ENCODE measurements at places on chromosomes 12 and 14.

- DNase-seq: no peak
Measured at GRCh38 chr14:90460136-90460535, 63.3 kb downstream of the CALM1 start.

DNA sequence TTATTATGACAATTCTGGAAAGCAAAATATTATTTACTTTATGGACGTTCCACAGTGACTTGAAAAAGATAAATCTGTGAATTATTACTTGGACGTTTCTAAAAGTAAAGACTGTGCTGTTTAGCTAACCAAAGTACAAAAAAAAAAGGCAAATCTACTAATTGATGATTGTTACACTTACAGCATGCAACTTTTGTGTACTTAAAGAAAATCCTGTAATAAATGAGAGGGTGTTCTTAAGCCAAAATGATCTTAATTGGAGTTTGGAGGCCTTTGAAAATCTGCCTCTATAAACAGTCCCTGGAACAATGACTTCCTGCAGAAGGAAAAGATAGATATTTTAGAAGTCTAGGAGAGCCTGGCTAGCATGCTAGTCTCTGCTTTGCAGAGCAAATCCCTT lies 434.0 kb upstream of the SYT1 start:
- no peak for DNase-seq

GRCh38 chr14:80213602-80214001 lies 2.3 kb upstream of the DIO2 start:
- DNase-seq: no peak

DNA sequence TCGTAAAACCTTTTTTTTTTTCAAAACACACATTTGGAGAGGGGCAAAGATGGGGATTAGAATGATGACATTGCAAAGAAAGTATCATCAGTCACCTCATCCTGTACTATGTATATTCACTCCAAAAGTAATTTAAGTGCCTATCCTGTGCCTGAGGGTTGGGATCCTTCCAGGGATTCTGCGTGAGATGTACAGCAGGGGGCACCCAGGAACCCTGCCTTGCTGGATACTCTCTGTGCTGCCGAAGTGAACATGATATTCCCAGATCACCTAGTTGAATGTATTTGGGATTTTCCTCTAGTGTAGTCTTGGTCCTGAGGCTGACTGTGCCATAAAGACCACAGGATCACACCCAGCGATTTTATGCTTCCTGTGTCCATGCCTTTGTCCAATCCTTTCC lies 372.7 kb downstream of the IPO8 start:
- DNase-seq: no peak

- DNase-seq: no peak
Measured at GRCh38 chr14:36346052-36346451, 25.6 kb upstream of the MBIP start.

DNA sequence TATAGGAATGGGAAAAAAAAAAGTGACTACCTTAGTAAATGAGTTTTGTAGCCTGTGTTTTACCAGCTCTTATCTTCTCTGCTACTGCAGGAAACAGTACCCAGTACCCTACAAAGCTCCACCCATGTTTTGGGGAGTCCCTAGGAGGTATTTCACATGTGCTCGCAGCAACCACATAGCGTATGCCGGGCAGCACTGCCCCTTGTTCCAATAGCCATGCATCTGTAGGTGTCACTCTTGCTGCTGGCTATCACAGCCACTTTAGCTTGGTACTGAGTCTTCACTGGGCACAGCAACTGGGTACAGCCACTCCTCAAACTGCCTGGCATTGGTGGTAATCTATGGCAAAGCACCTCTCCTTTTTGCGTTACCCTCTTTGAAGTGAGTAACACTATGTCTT lies 2.0 kb upstream of the MDM1 start:
- DNase-seq: no peak

- no peak for DNase-seq
Measured at GRCh38 chr14:63986789-63987533, 134.2 kb downstream of the SYNE2 start.

GRCh38 chr14:54175298-54175942 lies 218.8 kb upstream of the BMP4 start:
- DNase-seq: peak; percentile 71

DNA sequence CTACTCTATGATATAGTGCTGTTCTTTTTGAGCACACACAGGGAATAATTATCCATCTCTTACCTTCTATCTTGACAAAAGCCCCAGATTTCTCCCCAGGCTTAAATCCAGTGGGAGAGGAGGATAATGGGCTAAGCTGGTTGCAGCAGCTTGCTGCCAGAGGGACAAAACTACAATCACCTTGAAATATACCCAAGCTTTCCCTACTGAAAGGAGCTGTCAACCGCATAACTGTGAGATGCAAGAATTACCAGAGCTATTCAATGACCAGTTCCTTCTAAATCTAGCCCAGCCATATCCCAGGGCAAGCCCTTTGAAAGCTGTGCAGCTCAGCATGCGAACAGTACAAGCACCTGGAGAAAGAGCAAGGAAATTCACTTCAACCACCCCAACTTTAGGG lies 943 bp upstream of the MGAT4C start:
- DNase-seq: no peak

DNA sequence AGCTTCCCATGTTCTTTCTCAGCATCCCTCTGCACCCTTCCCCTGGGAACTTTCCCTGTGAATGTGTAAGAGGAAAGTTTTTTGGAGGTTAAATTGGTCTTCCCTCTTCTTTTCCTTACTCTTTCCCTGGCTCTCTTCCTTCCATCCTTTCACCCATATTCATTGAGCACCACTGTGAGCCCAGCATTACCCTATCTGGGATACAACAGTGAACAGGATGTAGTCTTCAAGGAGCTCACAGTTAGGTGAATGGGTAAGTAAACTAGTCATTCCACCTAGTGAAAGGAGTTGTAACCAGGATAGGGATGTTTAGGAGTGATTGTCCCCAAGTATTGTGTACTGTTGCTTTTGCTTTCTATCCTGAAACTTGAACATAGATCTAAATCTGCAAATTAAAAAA lies 123.8 kb downstream of the MYRFL start:
- DNase-seq: no peak

DNA sequence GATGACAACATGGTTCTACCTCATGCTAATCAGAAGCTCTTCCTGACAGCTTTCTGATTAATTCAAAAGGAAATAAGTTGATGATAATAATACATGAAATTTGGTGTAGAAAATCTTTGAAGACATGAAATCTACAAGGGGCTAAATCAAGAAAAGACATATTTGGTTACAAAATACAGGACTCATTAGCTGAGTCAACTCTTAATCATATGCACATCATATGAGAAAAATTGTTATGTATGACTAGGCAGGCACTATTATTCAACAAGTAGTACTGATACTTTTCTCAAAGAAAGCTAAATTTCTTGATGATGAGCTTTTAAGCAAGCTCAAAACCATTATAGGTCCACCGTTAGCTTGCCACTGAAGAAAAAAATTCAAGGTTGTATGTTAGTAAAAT lies 7.1 kb downstream of the ABCC9 start:
- no peak for DNase-seq

GRCh38 chr12:75623631-75624154 lies 112.3 kb upstream of the KRR1 start:
- no peak for DNase-seq

DNA sequence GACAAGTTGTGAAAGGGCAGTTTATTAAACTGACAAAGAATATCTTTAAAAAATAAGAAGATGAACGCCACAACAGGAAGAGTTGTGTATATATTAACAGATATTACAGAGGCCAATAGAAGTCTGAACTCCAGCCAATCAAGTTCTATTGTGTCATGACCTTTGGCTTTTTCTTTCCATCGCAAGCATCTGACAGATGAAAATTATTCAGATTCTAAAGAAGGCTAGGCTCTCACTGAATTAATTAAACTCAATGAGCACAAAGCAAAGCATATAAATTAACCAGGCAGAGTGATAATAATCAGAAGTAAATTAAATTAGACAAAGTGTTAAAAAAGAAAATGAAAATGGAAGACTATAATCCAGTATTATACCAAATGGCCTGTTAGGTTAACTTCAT lies 62.0 kb upstream of the PYGL start:
- DNase-seq: no peak

DNA sequence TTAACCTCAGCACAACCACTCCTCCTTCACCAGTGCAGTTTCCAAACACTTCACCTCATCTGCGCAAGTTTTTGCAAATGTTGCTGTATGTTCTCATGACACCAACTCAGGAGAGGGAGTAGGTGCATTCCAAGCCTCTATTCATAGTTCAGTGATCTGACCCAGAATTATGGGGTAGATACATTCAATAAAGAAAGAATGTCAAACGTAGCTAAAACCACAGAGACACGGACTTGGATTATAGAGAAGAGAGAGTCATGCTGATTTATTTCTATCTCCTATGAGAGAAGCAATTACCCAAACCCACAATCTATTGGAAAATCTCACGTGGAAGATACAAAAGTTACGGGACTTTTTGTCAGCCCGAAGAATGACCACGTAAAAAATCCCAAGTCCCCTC lies 1006.0 kb upstream of the TMEM132C start:
- no peak for DNase-seq

- no peak for DNase-seq
Measured at GRCh38 chr14:38536376-38537038, 280.6 kb upstream of the CLEC14A start.

GRCh38 chr12:117900561-117900960 lies 68.2 kb downstream of the KSR2 start:
- DNase-seq: no peak

- DNase-seq: no peak
Measured at GRCh38 chr12:1582709-1583050, 11.7 kb downstream of the FBXL14 start.

- DNase-seq: no peak
Measured at GRCh38 chr12:55626154-55626553, 10.5 kb upstream of the OR10P1 start.

GRCh38 chr12:2998789-2999264 lies 39.6 kb downstream of the TEAD4 start:
- DNase-seq: no peak

DNA sequence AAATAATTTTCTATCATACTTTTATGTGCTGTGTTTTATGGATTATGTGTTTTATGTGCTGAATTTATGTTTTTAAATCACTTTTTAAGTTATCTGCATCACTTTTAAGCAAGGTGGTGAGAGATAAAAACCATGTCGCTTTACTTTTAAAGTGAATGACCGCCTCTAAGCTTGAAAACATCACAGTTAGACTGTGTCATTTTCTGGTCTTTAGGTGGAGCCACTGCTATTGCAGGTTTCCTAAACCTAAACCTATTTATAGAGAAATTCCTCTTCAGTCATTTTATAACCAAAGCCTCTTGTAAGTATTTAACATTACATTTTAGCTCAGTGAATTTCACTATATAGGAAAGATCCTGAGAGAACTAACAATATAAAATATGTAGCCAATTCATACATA lies 21.0 kb upstream of the MDM2 start:
- DNase-seq: no peak

DNA sequence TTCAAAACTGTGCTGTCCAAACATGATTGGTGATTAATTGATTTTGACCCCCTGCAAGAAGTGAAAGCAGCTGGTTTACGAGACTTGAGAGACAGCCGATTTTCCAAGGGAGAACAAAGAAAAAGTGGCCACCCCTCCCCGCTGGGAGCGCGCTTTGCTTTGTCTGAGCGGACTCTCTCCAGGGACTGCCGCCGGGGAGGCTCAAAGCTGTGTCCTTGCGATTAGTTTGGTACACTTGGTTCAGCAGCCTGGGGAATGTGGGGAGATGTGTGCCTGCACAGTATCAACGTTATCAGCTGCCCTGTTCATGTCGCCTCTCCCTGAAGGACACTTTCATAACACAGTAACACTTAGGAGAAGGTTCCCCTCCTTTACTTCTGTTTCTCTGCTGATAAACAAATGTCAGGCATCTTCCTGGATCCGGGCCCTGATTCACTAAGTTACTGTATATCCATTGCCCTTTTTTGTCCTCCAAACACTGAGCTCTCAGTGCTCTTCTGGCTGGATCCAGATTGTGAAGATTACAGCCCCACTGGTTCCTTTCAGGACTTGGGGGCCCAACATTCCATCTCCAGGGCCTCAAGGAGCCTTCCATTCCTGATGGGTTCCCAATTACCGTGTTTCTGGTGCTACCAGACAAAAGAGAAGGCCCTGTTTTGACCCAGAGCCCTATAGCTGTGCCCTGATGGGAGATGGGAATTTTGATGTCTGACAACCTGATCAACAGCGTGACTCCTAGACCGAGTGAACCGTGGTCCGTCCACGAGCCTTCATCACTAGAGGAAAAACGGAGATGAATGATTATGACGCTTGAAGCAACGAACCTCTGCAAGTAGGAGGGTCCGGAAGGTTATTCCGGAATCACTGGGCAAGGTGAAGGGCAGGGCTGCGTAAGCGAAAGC lies 31.7 kb upstream of the TUBA1C start:
- peak; percentile 90 for DNase-seq

DNA sequence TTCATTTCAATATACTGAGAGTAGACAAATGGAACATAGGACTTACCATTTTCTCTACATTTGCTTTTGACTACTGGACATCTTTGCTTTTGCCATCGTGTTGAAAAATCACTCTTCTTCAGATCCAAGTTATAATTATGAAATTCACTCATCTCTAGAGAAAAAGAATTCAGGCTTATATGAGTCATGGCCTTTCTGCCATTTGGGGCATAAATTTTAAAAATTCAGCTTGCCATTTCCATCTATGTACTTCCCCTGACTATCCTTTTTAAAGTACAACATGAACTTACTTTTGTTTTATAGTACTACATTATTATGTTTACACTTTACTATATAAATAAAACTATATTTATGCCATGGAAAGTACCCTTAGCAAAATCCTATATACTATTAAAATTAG lies 3.0 kb downstream of the KLRK1 start:
- DNase-seq: no peak

- no peak for DNase-seq
Measured at GRCh38 chr12:76277480-76277879, 70.7 kb downstream of the BBS10 start.

DNA sequence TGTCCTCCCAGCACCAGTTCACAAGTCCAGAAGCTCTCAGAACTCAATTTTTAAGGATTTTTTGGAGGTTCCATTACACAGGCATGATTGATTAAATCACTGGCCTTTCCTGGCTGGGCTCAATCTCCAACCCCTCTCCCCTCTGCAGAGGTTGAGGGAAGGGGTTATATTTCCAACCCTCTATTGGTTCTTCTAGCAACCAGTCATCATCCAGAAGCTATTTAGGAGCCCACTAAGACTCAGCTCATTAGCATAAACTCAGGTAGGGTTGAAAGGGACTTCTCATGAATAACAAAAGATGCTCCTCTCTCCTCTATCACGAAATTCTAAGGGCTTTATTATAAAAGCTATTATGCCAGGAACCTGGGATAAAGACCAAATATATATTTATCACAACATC lies 41.5 kb downstream of the SPPL3 start:
- DNase-seq: no peak

- DNase-seq: no peak
Measured at GRCh38 chr14:62053188-62053587, 291.0 kb downstream of the SNAPC1 start.

DNA sequence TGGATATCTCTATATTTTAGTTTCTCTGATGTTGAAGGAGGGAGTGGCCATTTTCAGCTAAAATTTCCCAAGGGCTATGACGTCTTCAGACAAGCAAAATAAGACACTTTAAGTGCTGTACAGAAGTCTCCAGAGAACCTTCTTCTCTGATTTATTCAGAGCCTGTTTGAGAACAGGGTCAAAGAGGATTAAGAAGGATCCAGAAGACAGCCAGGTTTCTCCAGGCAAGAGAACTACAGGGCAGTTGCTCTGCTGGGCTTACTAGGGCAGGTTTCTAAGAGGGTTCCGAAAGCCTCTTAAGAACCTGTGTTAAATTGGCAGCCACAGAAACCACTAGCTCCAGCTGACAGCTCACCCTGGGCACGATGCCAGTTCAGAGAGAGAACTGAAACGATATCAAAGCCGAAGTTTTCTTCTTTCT lies 1.2 kb downstream of the MGP start:
- DNase-seq: peak; percentile 38

- DNase-seq: peak; percentile 94
Measured at GRCh38 chr12:20368114-20368650, at the start of gene PDE3A. PDE3A (plus strand) TSS chr12:20368537; CDS start chr12:20369285, 748 bp downstream.

Data from retina (tissue), 1 donor.